ENCODE measurements at places on chromosomes 5 and 9.

- no peak for DNase-seq
Measured at GRCh38 chr5:143177263-143177983, 226.1 kb downstream of the NR3C1 start.

DNA sequence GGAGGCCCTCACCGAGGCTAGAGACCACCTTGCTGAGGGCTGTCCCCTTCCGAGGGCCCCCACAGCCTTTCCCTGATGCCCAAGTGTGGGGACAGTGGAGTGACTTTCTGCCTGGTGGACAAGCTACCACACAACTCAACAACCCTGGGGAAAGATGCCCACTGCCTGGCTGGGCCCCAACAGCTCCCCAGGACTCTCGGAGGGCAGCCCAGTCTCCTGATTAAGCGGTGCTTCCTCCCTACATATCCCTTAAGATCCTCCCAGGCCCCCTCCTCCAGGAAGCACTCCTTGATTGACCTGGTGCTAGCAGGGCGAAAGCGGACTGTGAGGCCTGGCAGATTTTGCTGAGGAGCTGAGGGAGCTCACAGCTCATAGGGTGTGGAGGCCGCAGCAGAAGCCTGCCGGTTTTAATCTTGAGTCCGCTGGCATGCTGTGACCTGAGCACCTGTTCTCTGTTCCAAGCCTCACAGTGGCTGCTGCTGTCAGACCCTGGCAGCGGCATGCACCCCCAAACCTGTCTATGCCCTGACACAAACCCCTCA lies 2.2 kb downstream of the NSMF start:
- DNase-seq, result no peak

DNA sequence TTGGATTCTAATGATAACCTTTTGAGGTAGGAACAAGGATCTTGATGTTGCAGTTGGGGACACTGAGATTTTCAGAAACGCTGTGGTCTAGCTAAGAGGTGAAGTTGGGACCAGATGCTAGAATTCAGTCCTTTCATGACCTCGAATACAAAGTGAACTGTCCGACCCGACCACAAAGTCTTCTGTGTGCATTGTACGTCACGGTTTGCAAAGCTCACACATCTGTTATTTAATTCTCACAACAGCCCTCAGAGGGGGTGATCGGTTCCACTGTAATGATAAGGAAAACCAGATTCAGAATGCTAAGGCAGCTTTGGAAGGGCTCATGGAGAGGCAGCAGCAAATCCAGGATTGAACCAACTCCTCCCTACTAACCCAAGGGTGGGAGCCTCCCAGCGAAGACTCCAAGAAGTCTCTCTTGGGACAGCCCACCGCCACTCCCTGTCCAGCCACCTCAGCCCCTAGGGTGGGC lies 16.6 kb upstream of the KIF12 start:
- no peak for DNase-seq

GRCh38 chr5:157172403-157172802 lies 6.3 kb upstream of the GARIN3 start:
- DNase-seq, result peak; percentile 47

- DNase-seq, result no peak
Measured at GRCh38 chr9:117744856-117745389, 40.7 kb downstream of the TLR4 start.

GRCh38 chr5:59358005-59358861 lies 535.3 kb downstream of the PDE4D start:
- no peak for DNase-seq

DNA sequence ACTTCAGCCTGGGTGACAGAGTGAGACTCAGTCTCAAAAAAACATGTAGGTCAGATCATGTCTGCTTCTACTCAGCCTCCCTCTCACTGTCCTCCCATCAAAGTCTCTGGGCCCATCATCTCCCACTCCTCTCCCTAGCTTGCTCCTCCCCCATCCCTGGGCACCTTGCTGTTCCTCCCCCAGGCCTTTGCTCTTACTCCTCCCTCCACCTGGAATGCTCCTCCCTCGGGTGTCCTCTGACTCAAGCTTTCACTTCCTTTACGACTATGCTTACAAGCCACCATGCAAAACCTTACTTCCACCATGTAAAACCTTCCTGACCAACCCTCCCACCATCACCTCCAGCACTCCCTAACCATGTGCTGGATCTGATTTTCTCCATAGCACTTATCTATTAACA lies 51.5 kb downstream of the MTMR12 start:
- DNase-seq, result no peak

DNA sequence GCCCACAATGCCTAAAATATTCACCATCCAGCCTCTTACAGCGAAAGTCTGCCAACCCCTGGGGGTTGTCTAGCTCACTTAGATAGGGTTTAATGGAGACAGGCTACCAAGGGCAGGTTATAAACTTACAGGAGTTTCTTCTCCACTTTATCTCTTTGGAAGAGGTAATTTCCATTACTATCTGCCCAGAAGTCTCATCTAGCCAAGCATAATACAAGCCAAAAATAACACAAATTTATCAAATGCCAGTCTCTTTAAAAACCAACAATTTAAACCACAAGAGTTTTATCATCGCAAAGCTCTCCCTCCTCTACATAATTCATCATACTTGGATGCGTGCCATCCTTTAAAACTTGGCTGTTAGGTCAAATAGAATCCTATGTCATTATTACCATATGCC lies 6.2 kb downstream of the RBM22 start:
- DNase-seq, result no peak

GRCh38 chr9:98022447-98022846 lies 34.1 kb upstream of the NANS start:
- DNase-seq, result no peak

DNA sequence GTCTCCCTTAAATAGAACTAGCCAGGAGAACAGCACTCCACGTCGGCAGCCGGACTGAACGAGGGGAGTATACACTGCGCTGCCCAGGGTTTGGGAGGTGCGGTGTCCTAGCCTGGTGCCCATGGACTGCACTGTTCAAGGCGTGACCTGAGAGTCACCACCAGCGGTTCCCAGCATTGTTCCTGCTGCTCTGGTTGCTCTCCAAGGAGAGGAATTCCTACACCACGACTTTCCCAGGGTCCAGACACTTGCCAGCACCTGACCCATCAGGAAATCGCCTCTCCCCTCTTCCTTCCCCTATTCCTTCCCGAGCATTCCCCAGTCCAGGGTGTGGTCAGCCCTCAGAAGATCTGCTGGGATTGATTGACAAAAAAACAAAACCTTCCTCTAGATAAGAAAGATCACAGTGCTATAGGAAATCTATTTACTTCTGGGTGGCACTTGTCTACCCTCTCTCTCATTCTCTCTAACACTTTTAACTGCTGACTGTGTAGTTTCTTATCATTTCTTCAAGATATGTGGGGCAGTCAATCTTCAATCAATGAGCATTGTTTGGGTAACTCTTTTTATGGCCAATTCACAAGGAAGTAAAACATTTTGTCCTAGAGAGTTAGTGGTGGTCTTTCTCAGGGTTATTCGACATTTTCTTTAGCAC lies 297.8 kb upstream of the ACTBL2 start:
- no peak for DNase-seq

DNA sequence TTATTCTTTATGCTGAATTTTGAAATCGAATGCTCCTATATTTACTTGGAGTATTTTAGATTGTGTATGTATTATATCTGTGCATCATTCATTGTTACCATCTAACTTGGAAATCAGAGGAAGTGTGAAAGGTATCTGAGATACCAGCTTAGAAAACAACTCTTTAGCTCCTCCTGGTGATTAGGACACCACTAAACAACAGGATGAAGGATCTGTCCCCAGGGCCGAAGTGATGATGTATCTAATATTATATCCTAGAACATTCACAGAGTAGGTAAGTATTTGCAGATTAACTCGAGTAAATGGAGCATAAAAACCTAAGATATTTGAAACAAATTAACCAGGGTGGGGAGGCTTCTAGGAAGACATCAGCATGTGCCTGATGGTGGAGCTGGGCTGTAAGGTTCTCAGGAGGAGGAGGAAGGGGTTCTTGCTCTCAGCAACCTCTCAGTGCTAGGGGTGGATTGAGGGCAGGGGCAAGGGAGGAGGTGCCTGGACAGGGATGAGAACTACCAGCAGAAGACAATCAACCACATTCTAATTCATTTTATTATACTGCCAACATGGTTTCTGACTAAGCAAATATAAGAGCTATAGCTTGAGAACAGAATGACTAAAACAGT lies 2.6 kb upstream of the NFIL3 start:
- no peak for DNase-seq

- no peak for DNase-seq
Measured at GRCh38 chr9:93721417-93721965, 145.1 kb downstream of the PHF2 start.

DNA sequence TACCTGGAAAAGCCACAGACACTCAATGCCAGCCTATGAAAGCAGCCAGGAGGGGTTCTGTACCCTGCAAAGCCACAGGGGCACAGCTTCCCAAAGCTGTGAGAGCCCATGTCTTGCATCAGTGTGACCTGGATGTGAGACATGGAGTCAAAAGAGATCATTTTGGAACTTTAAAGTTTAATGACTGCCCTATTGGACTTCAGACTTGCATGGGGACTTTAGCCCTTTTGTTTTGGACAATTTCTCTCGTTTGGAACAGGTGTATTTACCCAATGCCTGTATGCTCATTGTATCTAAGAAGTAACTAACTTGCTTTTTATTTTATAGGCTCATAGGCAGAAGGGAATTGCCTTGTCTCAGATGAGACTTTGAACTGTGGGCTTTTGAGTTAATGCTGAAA lies 244.9 kb upstream of the TYRP1 start:
- no peak for DNase-seq

DNA sequence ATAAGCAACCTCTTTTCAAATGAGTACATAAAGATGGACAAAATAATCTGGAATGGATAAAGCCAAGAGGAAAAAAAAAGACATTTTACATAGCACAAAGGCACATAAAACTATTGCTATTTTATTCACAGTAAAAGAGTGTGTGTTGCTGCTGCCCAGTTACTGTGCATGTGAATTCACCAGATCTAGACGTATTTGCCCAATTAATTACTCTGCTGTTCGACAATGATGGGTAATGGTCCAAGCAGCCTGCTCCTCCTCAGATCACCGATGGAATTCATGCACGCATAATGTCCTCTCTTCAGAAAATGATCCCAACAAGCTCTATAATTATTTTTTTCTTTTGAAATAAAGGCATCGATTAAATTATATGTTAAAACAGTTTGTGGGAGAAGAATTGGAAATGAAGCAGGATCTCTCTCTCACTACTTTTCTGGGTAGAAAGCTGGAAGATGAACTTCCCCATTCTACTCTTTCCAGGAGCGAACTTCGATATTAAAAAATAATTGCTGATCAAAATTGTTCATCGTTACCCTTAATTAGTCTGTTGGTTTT lies 357.4 kb upstream of the CCNH start:
- no peak for DNase-seq

DNA sequence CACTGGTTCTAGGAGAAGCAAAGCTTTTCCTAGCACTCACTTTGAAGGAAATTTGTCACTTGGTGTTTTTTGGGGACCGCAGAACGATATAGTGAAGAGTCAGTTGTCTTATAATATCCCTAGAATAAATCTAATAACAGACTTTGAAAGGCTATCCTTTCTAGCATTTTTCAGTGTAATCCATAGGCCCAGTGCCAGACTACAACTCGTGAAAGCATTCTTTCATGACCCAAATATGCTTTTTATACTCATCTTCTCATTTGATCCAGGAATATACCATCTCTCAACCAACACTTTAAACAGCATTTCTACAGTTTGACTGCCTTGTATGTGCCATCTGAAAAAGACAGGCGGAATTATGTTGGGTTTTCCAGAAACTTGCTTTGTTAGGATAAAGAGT lies 104.0 kb downstream of the ERCC6L2 start:
- no peak for DNase-seq

Measured in stimulated activated CD8-positive, alpha-beta memory T cell treated with anti-CD3 and anti-CD28 coated beads, Interleukin-2, amount 100 ng/mL, for 1 hour (primary cell).